ENCODE measurements at places on chromosomes 11 and 22.

- no peak overlapping the region for H3K4me3 ChIP-seq
- H3K27ac ChIP-seq, result no peak overlapping the region
- H3K4me1 ChIP-seq, result no peaks in the 10 kb centered on the region
Observed at GRCh38 chr11:131560287-131560686, 189.9 kb downstream of the NTM start.

DNA sequence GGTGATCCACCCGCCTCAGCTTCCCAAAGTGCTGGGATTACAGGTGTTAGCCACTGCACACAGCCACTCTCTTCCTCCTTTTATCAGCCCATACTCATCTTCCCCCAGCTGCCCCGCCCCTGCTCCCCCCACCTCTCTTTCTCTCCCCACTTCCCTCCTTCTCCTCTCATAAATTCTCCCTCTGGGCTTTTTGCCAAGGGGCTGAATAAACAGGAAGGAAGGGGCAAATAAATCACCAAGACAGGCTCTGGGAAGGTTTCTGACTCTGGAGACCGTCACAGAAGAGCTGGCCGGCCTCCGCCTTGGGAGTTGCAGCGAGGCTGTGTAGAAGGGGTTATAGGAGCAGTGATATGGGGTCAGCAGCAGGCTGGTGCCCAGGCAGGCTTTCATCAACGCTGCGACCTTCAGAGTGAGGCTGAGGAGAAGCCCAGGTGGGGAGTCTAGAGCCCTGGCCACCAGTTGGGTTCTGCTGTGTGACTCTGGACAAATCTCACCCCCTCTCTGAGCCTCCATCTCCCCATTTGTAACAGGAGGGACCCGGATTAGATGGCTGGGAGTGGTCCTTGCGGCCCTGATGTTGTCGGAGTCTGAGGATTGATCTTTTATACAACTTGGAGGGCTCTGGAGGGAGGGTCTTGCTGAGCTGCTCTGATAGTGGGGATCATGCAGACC is 62.6 kb upstream of the RASD2 start:
- H3K27me3 ChIP-seq, result no peaks in the 10 kb centered on the region
- no peak for DNase-seq
- H3K27ac ChIP-seq, result peak overlapping the region; percentile 42
- no peak overlapping the region for H3K4me3 ChIP-seq
- no peaks in the 10 kb centered on the region for H3K36me3 ChIP-seq
- H3K4me1 ChIP-seq, result peaks cover 47% of the 10 kb centered on the region

DNA sequence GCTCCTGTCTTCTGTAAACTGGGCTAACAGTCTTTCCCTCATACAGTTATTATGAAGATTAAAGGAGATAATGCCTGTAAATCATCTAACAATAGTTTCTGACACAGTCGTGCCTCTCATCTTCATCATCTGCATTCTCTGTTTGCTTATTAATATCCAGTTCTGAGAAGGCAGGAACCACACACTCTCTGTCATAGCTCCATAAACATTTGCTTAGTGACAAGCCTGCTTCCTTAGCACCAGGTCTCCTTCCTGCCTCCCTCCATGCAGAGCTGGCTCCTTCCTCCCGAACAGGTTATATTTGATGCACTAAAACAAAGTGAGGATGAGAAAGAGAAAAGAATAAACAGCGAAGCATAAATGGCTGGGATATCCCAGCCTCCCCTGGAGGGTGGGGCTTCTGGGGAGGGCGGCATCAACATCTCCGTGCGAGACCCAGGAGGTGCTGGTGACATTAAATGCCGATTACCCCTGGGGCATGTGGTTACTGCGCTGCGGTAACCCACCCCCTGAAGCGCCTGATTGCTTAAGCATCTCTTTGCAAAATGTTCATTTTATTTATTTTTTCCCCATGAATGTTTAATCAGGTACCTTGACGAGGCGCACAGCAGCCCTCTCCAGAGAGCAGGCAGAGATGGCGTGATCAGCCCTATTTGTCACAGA is 404.9 kb downstream of the NXPE2 start:
- no peak overlapping the region for H3K4me3 ChIP-seq
- no peaks in the 10 kb centered on the region for H3K4me1 ChIP-seq
- H3K36me3 ChIP-seq, result no peaks in the 10 kb centered on the region
- DNase-seq, result no peak

- H3K4me3 ChIP-seq, result peak overlapping the region; percentile 28
- no peak overlapping the region for H3K27ac ChIP-seq
- peaks cover 32% of the 10 kb centered on the region for H3K4me1 ChIP-seq
- peak; percentile 87 for DNase-seq
- peaks cover 64% of the 10 kb centered on the region for H3K27me3 ChIP-seq
Observed at GRCh38 chr22:32202539-32203180, 2.2 kb downstream of the RFPL2 start.

DNA sequence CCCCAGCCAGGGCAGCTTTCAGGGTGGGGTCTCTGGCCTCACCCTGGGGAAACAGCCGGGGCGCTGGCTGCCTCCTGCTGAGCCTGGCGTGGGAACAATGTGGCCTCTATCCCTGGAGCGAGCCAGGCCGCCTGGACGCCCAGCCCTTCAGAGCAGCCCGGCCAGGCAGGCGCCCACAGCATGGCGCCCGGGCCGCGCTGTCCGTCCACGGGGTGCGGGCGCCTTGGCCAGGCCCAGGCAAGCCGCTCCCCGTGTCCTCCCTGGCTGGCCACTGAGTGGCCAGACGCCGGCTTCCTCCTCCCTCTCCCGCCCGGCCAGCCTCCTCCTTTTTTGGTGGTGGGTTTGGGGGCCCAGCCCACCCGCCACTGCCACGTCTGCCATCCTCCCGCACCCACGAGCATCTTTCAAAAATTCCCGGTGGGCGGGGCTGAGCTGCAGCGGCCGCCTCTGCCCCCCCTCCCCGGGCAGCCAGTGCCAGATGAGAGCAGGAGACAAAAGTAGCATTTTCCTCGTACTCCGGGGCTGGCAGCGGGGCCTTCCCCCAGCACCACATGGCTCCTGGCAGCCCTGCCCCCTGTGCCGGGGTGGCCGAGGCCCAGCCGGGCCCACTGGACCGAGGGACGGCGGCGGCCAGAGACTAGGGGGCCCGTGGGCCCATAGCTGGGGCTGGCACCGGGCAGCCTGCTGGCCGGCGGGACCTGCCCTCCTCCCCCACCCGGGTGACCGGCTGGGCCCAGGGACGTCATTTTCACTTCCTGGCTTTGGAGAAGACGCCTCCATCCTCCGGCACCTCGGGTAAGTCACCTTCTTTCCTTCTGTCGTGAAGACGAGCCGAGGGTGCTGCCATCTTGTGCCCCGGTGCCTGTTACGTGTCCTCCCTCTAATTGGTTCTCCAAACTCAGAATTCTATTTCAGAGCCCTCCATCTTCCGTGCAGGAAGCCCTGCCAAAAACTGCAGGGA is 70.2 kb upstream of the PPARA start:
- peaks cover 5% of the 10 kb centered on the region for H3K36me3 ChIP-seq
- no peaks in the 10 kb centered on the region for H3K27me3 ChIP-seq
- peak overlapping the region; percentile 91 for H3K4me3 ChIP-seq
- peak overlapping the region; percentile 97 for H3K27ac ChIP-seq
- peak; percentile 67 for DNase-seq

- peaks cover 42% of the 10 kb centered on the region for H3K4me1 ChIP-seq
- no peak overlapping the region for H3K4me3 ChIP-seq
- no peaks in the 10 kb centered on the region for H3K36me3 ChIP-seq
- DNase-seq, result no peak
- H3K27ac ChIP-seq, result no peak overlapping the region
Observed at GRCh38 chr11:13287036-13287435, 9.4 kb downstream of the BMAL1 start.

GRCh38 chr11:65078151-65078550 is 5.7 kb downstream of the CDCA5 start:
- H3K4me3 ChIP-seq, result no peak overlapping the region
- no peak overlapping the region for H3K27ac ChIP-seq
- peak; percentile 83 for DNase-seq
- no peaks in the 10 kb centered on the region for H3K27me3 ChIP-seq

DNA sequence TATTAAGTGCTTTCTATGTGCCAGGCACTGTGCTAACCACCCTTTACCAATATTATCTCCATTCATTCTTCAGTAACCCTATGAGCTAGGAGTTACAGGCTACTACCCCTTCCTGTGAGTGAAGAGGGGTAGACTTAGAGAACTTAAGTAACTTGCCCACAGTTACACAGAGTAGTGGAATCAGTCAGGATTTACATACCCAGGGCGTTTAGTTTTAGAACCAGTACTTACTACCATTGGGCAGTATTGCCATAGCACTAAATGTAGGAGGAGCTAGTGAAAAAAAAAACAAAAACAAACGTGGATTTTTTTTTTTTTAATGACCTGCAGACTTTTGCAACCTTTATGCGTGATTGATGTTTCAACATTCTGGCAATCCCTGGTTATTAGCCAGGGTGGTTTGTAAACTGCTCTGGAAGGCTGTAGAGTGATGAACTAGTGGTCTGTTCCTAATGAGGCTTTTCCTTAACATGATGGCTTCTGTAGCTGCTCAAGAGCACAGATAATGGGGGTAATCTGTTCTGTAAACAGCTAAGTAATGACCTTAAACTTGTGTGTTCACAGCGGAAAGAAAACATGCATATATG is 11.4 kb downstream of the TBCEL start:
- H3K27ac ChIP-seq, result no peak overlapping the region
- no peak overlapping the region for H3K4me3 ChIP-seq
- no peaks in the 10 kb centered on the region for H3K36me3 ChIP-seq

DNA sequence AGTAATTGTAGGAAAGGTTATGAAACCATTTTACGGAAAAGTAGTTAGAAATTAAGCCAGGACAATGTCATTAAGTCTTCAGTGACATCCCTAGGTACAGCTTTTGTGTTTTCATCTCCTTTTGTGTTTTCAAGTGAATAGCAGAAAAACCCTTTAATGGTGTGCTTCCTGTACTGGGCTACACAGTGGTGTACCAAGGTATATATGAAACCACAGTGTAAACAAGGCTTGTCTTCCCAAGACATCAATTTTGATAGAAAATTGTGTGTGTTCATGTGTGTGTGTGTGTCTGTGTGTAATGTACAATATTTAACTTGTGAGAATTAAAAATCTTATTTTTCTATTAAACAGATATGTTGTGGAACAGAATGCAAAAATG is 8.9 kb downstream of the MRPL17 start:
- no peaks in the 10 kb centered on the region for H3K4me1 ChIP-seq
- no peak overlapping the region for H3K27ac ChIP-seq
- no peaks in the 10 kb centered on the region for H3K36me3 ChIP-seq
- H3K4me3 ChIP-seq, result no peak overlapping the region

DNA sequence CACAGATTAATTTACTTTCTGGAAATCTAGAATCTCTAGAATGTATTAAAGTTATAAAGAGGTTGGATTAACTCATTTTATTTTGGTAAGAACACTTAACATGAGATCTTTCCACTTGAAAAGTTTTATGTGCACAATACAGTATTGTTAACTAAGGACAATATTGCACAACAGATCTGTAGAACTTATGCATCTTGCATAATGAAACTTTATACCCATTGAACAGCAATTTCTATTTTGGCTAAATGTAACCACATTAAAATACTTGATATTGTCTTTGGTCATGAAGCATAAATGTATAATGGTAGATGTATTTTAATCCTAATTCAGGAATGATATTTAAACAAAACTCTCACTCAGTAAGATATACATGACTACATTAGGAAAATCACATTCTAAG is 203.8 kb downstream of the SNX19 start:
- H3K36me3 ChIP-seq, result no peaks in the 10 kb centered on the region
- no peak overlapping the region for H3K27ac ChIP-seq
- no peak for DNase-seq
- no peaks in the 10 kb centered on the region for H3K4me1 ChIP-seq
- no peak overlapping the region for H3K4me3 ChIP-seq

DNA sequence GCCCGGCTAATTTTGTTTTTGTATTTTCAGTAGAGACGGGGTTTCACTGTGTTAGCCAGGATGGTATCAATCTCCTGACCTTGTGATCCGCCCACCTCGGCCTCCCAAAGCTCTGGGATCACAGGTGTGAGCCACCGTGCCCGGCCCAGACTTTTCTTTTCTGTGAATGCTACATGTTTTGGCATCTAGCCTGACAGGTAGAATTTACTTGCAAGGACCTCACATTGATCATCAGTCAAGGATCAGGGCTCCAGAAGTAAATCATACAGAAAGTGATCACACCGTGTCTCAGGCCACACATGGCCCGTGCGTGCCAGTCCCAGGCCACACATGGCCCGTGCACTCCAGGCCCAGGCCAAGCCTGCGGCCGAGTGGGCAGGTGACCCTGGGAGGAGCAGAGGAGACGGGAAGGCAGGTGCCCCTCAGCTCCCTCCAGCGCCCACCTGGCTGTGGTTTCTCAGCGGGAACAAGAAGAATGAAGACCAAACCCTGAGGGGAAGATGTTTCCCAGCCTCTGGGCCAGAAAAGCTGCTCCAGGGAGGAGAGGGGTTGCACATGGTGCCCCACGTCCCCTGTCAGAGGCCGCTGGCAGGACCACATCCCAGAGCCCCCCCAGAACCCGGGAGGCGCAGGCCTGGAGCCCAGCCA is 76.2 kb downstream of the BRD1 start:
- H3K4me3 ChIP-seq, result no peak overlapping the region
- no peak overlapping the region for H3K27ac ChIP-seq
- H3K4me1 ChIP-seq, result peaks cover 4% of the 10 kb centered on the region
- peaks cover 70% of the 10 kb centered on the region for H3K27me3 ChIP-seq

DNA sequence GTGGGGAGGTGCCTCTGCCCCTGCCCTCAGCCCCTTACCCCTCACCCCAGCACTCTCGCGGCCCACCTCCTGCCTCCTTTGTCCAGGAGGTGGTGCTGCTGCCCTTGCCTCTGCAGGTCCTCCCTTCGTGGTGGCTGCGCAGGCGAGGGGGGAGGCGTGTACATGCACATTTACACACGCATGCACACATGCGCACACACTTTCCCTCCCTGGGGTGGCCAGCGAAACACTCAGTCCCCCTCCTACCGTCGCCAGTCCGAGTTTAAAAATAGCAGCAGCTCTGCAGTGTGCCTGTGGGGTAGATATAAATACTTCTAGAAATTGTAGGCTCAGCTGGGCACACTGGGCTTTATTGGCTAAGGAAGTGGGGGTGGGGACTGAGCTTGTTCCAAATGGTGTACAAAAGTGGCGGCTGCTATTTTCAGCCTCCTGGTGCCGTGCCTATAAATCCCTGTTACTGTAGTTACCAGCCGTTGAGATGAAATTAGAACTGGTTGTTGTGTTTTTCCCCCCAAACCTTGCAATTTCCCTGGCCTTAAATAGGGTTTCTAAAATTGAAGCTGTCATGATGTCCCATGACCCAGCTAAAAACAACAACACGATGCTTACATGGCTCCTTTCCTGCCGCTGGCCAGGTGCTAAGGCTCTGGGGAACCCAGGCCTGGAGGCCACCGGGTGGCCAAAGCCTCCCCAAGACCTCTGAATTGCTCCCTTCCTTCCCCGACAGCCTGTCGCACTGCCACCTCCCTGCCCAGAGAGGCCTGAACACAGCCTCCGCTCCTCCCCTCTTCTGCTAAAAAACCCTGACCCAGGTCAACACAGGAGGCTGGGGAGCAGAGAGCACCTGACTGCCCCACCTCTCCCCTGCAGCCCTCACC is 12.4 kb downstream of the PICK1 start:
- H3K4me1 ChIP-seq, result peaks cover 13% of the 10 kb centered on the region
- DNase-seq, result peak; percentile 81
- peak overlapping the region; percentile 64 for H3K27ac ChIP-seq
- H3K36me3 ChIP-seq, result peaks cover 100% of the 10 kb centered on the region
- no peaks in the 10 kb centered on the region for H3K27me3 ChIP-seq
- no peak overlapping the region for H3K4me3 ChIP-seq

- H3K4me1 ChIP-seq, result peaks cover 11% of the 10 kb centered on the region
- H3K27ac ChIP-seq, result peak overlapping the region; percentile 22
- H3K36me3 ChIP-seq, result no peaks in the 10 kb centered on the region
- H3K4me3 ChIP-seq, result no peak overlapping the region
- no peak for DNase-seq
- no peaks in the 10 kb centered on the region for H3K27me3 ChIP-seq
Observed at GRCh38 chr11:59846556-59846955, 1.3 kb upstream of the CBLIF start.

GRCh38 chr11:129596351-129596750 is 219.3 kb upstream of the TMEM45B start:
- no peaks in the 10 kb centered on the region for H3K27me3 ChIP-seq

Measured in stomach (tissue), 19 donors.